ENCODE measurements at places on chromosomes 16 and 17. TPM values are rescaled to one million over a fixed set of nuclear protein-coding genes. Genes with fewer than 3 reads are reported as not detected.

Gene CMTR2
- 20.8 TPM for total RNA-seq

Gene NAT9
- 62.7 TPM for total RNA-seq

Gene TP53TG3
- not detected for total RNA-seq

Gene SCGB1C2
- not detected for total RNA-seq

Gene LRRC46
- total RNA-seq = 0.44 TPM

All from activated CD4-positive, alpha-beta T cell treated with anti-CD3 and anti-CD28 coated beads, Interleukin-2, amount 10 ng/mL, durations not matched to agents 24 days and 14 days (primary cell).